ENCODE measurements at places on chromosomes 7 and 10.

DNA sequence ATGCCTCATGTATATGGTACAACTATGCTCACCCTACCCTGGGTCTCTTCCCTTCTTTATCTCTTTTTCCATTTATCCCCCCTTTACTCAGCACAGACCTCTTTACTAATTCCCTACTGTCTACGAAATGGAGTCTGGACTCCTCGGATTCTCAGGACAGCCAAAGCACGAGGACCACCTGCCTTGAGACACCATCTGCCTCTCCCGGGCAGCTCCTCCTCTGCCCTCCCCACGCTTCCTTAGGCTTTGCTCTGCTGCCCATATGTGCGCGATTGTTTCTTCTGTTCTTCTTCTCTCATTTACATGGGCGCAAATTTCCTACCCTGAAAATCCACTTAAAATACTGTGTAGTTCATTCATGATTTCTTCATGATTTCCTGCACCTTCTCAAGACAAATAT, 62.7 kb upstream of the STK17A start:
- DNase-seq: no peak

DNA sequence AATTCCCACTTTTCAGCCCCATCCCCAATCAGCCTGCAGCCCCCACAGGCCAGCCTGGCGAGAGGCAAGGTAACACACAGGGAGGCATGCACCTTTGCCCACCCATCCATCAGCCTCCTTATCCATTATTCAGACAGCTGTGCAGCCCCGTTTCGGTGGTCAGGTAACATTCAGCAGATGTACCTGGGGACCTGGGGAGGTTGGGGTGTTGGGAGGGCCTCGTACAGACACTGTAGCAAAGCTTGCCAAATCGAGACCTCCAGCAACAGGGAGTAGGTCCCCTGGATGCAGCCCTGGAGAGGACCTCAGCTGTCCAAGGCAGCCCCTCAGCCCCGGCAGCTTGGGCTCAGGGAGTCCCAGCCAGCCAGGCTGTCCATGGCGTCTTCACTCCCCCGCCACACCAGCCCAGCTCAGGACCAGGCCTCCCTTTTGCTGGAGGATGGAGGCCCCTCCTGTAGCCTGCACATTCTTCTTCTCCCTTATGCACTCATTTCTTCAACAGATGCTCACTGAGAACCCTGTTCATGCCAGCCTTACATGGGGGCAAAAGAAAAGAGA, 8.5 kb upstream of the DRGX start:
- DNase-seq: no peak

- no peak for DNase-seq
Observed at GRCh38 chr10:77077316-77077945, 560.2 kb downstream of the KCNMA1 start.

- DNase-seq: no peak
Observed at GRCh38 chr10:98403812-98404504, 11.0 kb downstream of the PYROXD2 start.

- DNase-seq: no peak
Observed at GRCh38 chr10:15719899-15720634, at the start of gene ITGA8. ITGA8 (minus strand) TSS chr10:15719922; CDS start chr10:15719771, 151 bp downstream.

- no peak for DNase-seq
Observed at GRCh38 chr7:17917842-17918241, 22.5 kb downstream of the SNX13 start.

GRCh38 chr7:129376778-129377700, 57.2 kb upstream of the STRIP2 start:
- no peak for DNase-seq

GRCh38 chr10:69847458-69847857, 45.8 kb downstream of the COL13A1 start:
- DNase-seq: no peak

GRCh38 chr10:52768001-52768532, 4.5 kb downstream of the MBL2 start:
- no peak for DNase-seq

- DNase-seq: no peak
Observed at GRCh38 chr7:107692501-107692900, 31.9 kb downstream of the SLC26A4 start.

GRCh38 chr7:149883452-149883861, 9.7 kb downstream of the ATP6V0E2 start:
- no peak for DNase-seq

- no peak for DNase-seq
Observed at GRCh38 chr10:87862679-87863052, 667 bp downstream of the KLLN start.

- DNase-seq: no peak
Observed at GRCh38 chr7:116802746-116803152, 59.6 kb upstream of the CAPZA2 start.

DNA sequence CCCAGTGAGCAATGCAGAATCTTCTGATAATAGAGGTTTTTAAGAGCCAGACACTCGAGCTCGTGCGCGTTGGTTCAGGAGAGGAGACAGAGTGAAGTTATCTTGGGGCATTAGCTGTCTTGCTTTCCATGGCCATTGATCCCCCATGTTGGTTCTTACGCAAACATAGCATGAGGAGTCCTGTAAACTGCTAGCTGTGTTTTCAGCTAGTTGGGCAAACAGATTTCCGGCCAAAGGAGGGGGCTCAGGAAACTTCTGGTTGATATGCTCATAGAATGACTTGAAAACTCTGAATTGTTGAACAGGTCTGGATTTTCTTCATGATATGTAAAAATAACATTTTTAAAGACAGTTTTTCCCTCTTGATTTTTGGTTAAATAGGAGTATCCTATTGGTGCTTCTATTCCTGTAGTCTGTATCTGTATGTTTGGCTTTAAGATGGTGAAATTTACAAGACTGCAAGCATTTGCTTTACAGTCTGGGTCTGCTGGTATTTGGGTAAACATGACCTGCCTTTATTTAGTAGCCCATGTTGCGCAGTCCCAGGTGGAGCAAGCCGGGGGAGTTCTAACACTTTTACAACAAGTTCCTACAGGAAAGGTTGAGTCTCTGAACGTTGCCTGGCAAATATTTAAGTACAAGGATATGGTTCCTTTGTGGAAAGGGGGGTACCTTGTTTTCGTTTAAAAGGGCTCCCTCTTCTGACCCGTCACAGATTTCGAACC, 218.4 kb upstream of the KCND2 start:
- DNase-seq: no peak
